ENCODE measurements at places on chromosomes 11 and 22.

- no peak for DNase-seq
These were observed 18.3 kb upstream of the ZNRF3 start for GRCh38 chr22:28864878-28865596.

DNA sequence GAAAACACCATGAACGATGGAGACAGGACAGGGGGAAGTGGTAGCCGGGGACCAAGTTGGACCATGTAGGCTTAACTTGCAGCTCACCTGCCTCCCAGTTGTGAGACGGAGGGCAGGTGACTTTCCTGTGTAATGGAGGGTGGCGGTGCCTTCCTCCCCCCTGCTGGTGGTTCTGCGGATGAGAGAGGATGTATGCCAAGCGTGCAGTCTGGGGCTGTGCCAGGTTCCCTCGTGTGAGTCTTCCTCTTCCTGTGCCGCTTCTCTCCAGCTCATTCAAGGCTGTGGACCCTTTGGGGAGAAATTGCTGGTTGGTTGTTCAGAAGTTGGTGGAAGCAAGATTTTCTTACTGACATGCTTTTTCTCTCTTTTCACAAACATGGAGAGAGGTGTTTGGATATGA, 35.1 kb downstream of the MPPED1 start:
- DNase-seq, result no peak

GRCh38 chr11:132895340-132895739, 637.0 kb downstream of the OPCML start:
- DNase-seq, result no peak

GRCh38 chr22:30373331-30374325, 13.6 kb downstream of the RNF215 start:
- DNase-seq, result no peak

- no peak for DNase-seq
These were observed 5.1 kb downstream of the PDXP start for GRCh38 chr22:37663521-37664140.

DNA sequence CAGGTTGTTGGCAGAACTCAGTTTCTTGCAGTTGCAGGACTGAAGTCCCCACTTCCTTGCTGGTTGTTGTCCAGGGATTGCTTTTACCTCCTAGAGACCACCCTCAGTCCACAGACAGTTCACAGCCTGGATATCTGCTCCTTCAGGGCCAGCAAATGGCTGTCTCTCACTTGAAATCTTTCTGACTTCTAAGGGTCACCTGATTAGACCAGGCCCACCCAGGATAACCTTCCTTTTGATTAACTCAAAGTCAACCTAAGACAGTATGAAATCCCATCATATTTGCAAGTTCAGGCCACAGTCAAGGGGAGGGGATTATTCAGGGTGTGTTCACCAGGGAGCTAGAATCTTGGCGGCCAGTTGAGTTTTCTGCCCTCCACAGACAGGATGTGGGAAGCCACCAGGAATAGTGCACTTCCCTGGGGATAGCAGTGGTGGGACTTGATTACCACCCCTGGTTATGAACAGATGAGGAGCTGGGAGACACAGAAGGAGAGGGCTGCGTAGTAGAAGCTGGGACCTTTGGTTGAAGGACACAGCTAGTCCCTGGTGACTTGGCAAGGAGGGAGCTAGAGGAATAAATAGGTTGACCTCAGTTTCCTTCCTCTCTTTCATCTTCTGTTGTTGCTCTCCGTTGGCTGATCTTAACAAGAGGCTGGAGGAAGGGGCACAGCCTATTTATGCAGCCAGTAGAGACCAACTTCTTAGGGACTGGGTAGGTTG, 33.4 kb downstream of the MIAT start:
- DNase-seq, result no peak

- DNase-seq, result no peak
These were observed 5.4 kb upstream of the MIF start for GRCh38 chr22:23888615-23889401.

GRCh38 chr11:9851366-9851765, 187.5 kb downstream of the SWAP70 start:
- DNase-seq, result no peak

- DNase-seq, result peak; percentile 86
These were observed at the start of gene ACP2 for GRCh38 chr11:47248664-47249377. ACP2 (minus strand) TSS chr11:47248814; CDS start chr11:47248789, 25 bp downstream.

GRCh38 chr11:13038366-13038765, 29.2 kb downstream of the RASSF10 start:
- no peak for DNase-seq

DNA sequence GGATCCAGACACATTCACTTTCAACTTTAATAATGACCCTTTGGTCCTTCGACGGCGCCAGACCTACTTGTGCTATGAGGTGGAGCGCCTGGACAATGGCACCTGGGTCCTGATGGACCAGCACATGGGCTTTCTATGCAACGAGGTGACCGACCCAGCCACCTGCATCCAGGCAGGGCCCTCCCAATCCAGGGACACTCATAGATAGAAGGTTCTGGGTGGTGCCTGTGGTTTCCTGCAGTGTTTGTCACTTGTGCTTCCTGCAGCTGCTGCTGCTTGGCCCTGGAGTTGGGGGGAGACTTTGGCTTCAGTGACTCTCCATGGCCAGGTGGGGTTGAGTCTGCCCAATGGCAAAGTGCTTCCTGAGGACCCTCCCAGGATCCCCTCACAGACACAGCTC, 7.3 kb downstream of the APOBEC3B start:
- DNase-seq, result no peak

GRCh38 chr11:64878223-64878493, 263 bp downstream of the EHD1 start:
- DNase-seq, result no peak

DNA sequence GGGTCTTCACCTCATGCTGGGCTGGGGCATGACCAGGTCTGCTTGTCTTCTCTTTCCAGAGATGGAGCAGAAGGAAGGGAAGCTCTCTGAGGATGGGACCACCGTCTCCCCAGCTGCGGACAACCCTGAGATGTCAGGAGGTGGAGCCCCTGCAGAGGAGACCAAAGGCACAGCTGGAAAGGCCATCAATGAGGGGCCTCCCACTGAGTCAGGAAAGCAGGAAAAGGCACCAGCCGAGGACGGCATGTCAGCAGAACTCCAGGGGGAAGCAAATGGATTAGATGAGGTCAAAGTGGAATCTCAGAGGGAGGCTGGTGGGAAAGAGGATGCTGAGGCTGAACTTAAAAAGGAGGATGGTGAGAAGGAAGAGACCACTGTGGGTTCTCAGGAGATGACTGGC, 5.2 kb downstream of the SMTNL1 start:
- DNase-seq, result no peak

DNA sequence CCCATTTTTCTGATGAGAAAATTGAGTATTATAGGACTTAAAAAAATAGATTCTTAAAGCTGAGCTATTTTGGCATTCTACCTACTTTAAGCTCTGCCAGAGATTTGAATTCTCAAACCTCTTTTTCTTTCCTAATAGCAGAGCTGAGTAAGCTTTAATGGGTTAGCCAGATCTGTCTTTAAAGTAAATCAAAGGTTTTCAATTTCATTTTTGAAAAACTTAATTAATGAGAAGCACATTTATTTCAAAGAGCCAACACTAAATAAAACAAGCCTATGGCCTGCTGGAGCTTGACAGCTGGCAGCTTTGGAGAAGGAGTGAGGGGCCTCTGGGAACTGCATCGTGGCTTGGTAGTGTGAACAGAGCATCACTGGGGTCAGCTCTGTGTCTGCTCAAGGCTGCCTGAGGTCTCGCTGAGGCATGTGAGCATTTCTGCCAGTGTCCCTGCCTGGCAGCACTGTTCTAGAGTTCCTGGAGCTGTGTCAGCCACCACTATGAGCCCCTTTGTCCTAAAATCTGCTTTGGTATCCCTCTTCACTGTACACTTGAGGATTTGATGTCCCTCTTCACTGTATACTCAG, 50.4 kb upstream of the PRSS23 start:
- no peak for DNase-seq

DNA sequence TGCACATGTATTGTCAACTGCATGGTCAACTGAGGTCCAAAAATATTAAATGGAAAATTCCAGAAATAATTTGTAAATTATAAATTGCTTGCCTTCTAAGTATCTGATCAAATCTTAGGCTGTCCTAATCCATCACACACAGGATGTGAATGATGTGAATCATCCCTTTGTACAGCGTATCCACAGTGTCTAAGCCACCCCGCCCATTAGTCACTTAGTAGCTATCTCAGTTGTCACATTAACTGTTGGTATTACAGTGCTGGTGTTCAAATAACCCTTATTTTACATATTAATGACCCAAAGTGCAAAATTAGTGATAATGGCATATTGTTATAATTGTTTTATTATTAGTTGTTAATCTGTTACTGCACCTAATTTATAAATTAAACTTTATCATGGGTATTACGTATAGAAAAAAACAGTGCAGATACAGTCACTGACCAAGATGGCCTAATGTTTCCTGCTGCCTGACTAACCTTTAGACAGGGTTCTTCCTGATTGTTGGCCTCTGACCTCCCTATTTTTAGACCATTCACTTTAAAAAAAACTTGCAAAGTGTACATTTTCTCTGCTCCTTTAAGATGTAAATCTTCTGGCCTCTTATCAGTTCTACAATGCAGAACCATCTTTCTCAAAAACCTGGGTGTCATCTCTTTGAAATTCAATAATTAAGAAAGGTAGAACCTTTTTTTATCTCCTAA, 2.9 kb upstream of the SVIP start:
- DNase-seq, result no peak

DNA sequence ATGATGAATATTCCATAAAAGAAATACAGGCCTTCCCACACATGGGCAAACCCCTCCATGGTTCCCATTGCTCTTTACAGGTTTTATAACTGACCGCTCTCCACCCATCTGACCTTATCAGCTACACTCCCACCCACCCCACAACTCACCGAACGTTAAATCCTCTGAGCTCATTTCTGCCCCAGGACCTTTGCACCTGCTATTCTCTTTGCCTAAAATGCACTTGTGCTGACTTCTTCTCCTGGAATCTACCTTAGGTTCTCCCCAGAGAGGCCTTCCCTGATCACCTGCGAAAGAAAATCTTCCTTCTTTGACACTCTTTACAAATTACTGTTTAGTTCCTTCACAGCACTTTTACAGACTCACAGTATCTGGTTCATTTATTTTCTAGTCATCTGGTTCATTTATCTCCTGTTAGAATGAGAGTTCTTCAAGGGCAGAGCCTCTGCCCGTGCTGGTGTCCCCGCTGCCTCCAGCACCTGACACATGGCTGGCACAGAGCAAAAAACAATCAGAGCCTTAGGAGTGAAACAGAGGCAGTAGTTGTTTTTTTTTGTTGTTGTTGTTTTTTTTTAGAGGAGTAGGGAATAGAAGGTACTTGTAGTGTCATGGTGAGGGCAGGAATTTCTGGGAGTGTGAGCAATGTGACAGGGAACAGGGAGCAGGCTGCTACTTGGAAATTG, 21.6 kb upstream of the GRK3 start:
- no peak for DNase-seq

- DNase-seq, result no peak
These were observed 32.2 kb upstream of the MYO18B start for GRCh38 chr22:25709758-25710157.

DNA sequence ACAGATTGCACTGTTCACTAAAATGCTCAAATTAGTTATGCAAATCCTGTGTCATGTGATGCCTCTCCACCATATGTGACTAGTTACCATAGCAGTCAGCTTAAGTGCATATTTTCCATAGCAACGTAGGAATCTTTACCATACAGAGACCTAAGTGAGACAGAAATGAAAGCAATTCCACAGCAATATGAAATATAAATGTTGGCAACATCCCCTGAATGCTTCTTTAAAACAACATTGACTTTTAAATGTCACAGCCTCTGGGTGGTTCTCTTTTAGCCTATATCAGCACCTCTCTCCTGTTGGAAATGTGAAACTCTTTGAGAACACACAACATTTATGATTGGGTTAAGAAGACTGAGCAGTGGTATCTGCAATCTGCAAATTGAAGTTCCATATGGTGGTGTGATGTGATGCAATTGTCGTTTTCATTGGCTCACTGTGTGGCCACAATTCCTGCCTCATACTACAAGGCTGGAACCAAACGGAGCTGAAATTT, 814.6 kb downstream of the DLG2 start:
- no peak for DNase-seq

DNA sequence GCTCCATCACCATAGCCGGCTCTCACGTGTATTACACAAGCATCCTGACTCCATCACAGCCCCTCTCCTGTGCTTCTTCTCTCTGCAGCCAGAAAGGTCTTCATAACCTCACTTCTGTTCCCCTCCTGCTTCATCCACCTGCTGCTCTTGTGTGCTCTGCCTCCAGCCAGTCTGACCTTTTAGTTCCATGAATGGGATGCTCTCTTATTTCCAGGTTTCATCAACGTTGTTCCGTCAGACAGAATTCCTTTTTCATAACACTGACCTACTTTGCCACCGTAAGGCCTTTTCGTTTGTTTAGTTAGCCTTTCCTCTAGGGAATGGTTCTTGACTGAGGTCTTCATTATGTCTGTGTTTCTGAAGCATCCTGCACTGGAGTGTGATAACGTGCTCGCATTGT, 18.8 kb downstream of the GRAMD1B start:
- no peak for DNase-seq

DNA sequence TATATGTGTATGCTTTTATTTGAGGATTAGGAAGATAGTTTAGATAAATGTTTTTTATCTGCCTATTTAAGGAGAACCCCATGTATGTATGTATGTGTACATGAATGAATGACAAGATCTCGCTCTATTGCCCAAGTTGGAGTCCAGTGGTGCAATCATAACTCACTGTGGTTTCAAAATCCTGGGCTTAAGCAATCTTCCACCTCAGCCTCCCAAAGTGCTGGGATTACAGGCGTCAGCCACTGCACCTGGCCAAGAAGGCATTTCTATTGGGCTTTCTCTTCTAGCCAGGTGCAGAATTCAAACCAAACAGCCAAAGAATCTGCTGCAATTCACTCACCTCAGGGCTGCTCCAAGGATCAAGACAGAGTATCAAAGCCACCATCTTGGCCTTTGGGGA, 25.5 kb upstream of the DGKZ start:
- no peak for DNase-seq

GRCh38 chr22:26953012-26953883, 295.9 kb downstream of the MIAT start:
- no peak for DNase-seq

GRCh38 chr11:112100462-112100861, 13.8 kb downstream of the SDHD start:
- no peak for DNase-seq

DNA sequence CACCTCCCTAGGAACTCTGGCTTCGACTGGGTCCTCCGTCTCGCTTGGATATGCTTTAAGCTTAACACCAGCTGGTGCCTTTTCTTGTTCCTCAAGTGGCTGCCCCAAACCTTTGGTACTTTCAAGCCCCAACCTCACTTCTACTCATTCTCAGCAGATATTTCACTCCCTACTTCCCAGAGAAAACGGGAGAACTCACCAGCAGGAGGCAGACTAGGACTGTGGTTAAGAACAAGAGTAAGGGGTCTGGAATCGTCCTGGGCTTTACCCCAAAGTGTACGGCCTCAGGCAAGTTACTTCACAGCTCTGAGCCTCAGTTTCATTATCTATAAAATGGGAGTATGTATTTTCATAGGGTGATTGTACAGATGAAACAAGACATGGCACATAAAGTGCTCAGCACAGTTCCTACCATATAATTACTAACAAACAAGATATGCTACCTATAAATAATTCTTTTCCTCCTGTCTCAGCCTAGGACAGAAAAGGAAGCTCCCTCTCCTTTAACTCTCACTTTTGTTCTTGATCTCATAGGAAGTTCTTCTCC, 37.8 kb downstream of the PAMR1 start:
- DNase-seq, result no peak

- no peak for DNase-seq
These were observed 34.9 kb downstream of the CD44 start for GRCh38 chr11:35173616-35174566.

All from germinal center (tissue), 1 donor.